ENCODE measurements at places on chromosomes 2 and 18. TPM values are rescaled to one million over a fixed set of nuclear protein-coding genes. Genes with fewer than 3 reads are reported as not detected.

Gene REG1A
- not detected for total RNA-seq

GRCh38 chr2:32683520-32684086 is 55.8 kb downstream of the TTC27 start:
- ATAC-seq = no peak

GRCh38 chr2:235806986-235807750 is 313.3 kb downstream of the AGAP1 start:
- no peak for ATAC-seq

Gene ACSL3
- 32.6 TPM for total RNA-seq

Gene PDE1A
- total RNA-seq = not detected

GRCh38 chr2:69517410-69517809 is 80.2 kb upstream of the NFU1 start:
- no peak for ATAC-seq

DNA sequence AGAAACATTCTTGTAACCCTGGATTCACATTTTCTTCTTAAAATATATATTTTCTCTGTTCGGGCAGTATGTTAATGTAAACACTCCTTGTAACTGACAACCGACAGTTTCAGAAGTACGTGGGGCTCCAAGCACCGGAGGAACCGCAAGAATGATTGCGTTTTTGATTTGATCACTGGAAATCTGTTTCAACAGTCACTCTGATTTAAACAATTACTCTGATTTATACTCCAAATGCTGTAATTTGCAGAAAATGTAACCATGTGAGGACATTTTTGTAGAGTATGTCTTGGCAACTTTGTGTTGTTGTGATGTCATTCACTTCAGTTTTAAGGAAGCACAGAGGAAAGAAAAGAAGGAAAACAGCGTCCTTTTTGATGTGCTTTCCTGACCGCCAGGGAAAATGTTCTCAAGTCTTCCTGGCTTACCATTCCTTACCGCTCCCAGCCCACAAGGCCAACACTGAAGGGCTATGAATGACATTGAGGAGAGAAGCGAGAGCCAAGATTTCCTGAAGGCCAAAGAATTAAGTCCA is 77.7 kb downstream of the APOB start:
- no peak for ATAC-seq

Gene RAB17
- total RNA-seq = 2.5 TPM

DNA sequence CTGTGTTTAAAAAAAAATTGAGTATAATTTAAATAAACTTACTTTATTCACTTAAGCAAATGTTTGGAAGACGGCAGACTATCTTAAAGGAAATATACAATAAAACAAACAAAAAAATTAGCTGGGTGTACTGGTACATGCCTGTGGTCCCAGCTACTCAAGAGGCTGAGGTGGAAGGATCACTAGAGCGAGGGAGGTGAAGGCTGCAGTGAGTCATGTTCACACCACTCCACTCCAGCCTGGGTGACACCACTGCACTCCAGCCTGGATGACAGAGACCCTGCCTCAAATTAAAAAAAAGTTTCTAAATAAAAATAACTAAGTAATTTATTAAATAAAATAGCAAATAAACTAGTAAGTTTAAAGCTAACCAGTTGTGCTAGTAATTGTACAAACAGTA is 7.5 kb downstream of the PUM2 start:
- peak; percentile 92 for ATAC-seq

Gene PASK
- 71.0 TPM for total RNA-seq

Gene SERPINB10
- not detected for total RNA-seq

DNA sequence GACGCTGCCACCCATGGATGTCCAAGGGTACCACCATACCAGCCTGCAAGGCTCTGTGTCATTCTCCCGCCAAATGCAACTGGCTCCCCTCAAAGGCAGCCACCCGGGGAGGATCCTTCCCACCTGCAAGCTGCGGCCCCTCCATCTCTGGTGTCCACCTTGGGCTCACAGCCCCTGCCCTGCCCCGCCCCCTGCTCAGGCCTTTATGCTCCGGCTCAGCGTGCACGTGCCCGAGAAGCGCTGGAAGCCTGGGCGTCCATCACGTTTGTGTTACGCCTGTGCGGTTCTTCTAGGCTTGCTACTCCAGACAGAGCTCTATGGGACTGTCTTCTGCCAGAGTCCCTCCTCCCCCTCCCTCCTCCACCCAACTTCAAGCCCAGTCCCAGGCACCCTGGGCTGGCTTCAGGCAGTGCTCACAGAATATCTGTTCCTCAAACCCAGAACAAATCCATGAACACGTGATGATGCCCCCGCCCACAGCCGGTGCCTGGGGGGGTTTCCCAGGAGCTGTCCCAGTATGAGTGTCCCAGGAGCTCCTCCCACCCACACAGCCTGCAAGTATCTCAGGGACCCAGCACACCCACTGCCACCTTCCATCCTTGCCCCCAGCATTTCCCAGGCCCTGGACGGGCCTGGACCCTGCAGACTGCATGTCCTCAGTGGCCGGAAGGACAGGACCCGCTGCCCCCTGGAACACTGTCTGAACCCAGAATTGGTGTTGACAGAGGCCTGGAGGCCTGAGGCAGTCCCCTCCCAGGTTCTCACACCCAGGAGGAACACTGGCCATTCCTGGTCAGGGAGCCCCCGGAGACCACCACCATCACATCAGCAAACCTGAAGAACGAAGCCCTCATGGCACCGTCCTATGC is 30.3 kb downstream of the KIF1A start:
- peak; percentile 44 for ATAC-seq

DNA sequence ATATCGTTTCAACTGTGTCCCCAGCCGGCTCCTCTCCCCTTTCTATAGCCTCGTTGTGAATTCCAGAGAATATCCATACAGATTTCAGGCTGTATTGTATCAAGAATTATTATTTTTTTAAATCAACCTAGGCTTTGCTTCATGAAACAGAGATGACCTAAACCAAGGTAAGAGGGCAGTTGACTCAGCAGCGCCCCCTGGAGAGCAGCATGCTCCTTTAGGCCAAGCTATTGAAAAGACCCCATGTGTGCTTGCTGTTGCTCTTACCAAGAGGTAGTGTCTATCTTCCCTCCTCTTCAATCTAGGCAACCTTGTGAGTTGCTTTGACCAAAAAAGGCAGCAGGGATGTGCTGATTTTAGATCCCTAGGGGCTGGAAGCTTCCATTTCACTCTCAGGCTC is 426.7 kb upstream of the SMIM21 start:
- no peak for ATAC-seq

DNA sequence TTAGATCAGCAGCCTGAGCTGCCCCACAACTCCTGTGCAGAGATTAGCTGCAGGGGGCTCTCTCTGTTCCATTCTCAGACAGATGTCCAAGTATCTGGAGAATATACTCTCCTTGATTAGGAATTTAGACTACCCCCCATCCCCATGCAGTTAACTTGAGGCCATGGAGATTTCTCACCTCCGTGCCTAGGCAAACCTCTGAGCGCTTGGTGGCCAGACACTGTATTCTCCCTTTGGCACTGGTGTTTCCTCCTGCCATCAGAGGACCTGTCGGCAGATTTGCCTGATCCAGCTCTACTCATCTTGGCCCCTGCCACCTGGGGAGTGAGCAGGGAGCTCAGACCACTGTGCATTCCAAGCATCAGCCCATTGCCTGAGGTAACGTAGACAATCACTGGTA is 48.3 kb downstream of the ZNF804A start:
- no peak for ATAC-seq

Gene DSC3
- not detected for total RNA-seq

DNA sequence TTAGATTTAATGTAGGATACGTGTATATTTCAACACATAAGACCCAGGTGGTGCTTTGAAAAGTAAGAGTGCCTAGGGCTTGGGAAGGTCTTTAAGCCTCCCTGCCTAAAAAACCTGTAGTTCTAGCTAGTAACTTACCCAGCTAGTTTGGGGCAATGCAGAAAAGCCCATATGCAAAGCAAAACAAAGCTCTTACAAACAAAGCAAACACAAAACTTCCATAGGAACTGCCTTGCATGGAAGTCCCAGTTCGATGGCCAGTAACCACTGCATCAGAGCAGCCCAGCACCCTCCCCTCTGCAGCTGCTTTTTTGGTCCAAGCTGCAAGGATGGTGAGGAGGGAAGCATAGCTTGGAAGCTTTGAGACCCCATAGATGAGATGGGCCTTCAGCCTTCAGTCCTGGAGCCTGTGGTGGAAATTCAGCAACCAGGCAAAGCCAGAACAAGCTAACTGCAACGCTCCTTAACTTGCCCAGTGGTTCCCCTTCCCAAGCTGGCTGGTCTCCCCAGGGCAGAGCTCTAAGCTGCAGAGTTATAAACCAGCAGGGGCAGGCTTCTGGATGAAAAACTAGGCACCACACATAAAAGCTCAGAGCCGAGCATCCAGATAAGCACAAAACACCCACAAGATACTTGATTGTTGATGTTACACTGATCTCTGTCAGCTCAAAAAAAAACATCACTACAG is 16.2 kb downstream of the C2orf76 start:
- ATAC-seq = no peak

DNA sequence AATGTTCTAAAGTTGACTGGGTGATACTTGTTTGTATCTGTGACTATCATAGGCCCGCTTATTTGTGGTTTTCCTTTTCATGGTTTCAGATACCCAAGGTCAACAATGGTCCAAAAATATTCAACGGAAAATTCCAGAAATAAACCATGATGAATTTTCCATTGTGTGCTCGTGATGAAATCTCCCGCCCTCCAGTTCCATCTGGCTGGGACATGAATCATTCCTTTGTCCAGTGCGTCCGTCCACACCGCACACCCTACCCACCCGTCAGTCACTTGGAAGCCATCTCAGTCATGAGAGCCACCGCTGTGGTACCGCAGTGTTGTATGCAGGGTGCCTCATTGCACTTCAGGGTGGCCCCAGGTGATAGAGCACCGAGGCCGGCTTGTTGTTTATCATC is 268.2 kb upstream of the PXDN start:
- no peak for ATAC-seq

- ATAC-seq = no peak
These were observed 654.9 kb upstream of the SYT4 start for GRCh38 chr18:43932140-43932539.

Gene MREG
- 22.0 TPM for total RNA-seq

DNA sequence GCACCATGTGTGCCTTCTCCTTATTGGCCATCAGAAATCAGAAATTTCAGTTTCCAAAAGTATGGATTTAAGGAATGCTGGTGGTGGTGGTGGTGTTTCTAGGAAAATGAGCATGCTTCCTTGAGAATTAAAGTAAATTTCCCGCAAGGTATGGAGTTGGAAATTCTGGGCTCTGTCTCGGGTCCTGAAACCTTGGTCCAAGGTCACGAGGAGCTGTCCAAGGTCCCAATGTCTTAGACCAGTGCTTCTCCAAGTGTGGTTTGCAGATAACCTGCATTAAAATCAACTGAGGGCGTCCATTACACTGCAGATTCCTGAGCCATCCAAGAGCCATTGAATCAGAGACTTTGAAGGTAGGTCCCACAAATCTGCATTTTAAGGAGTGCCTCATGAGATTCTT is 210.9 kb upstream of the PKDCC start:
- no peak for ATAC-seq

GRCh38 chr2:21644266-21644665 is 520.5 kb downstream of the TDRD15 start:
- no peak for ATAC-seq

DNA sequence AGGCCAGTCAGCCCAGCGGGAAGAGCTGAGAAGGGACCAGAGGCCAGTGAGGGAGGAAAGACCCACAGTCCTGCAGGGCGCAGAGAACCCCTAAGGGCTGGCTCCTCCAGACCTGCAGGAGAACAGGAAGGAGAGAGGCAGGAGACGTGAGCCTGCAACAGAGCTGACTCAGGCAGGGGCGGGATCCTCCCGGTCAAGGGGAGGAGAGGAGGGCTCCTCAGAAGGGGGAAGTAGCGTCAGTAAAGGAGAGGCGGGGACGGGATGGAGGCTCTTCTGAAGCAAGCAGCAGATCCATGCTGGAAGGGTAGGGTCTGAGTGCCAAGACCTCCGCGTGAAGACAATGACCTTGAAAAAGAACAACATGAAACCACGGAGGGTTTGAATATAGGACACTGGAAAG is 50.8 kb downstream of the TRABD2A start:
- no peak for ATAC-seq

GRCh38 chr18:35519148-35519899 is 21.6 kb upstream of the INO80C start:
- no peak for ATAC-seq

Gene FAM124B
- 1.1 TPM for total RNA-seq

DNA sequence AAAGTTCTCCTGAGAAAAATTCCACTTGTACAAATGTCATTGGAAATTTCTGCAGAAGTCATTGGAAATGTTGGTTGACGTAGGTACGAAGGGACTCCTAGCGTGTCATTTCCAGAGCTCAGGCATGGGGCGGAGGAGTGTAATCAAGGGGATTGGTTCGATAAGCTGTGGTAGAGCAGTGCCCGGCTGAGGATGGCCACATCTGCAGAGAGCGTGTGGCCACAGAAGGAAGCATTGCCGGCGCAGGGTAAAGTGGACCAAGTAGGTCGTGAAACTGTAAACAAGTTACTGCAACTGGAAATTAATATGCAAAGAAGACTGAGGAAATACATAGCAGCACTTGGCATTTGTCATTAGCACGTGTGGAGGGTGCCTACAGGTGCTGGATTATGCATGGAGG is 101.8 kb downstream of the DGKD start:
- ATAC-seq = no peak

GRCh38 chr18:59229701-59230443 is 9.9 kb downstream of the GRP start:
- no peak for ATAC-seq

GRCh38 chr2:233098618-233099017 is 38.5 kb downstream of the INPP5D start:
- no peak for ATAC-seq

DNA sequence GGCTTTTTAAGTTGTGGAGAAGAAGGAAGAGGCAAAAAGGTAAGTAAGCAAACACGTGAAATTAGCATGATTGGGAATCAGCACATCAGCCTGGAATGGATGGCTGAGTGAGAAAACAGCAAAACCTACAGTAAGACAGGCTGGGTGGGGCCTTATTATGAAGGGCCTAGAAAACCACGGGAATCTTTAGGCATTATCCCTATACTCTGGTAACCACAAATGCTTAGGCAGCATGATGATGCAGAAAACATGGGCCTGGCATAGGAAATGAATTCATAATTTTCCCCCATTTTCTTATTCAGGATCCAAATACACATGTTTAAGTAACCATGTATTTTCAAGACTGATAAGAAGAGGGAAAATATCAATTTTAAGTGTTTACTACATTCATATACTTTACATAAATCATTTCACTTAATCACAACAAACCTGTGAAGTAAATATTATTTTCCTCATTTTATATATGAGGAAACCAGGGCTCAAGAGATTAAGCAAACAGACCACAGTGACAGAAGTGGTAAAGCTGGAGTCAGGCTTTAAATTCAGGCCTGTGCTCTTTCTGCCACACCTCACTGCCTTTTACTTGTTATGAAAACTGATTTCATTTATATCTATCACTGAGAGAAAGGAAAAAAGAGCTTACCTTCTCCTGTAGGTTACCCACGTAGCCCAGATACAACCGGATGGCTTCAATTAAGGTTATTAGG is 4.0 kb downstream of the TMEM17 start:
- ATAC-seq = no peak

Gene CNGA3
- not detected for total RNA-seq

Gene ADD2
- 2.0 TPM for total RNA-seq

DNA sequence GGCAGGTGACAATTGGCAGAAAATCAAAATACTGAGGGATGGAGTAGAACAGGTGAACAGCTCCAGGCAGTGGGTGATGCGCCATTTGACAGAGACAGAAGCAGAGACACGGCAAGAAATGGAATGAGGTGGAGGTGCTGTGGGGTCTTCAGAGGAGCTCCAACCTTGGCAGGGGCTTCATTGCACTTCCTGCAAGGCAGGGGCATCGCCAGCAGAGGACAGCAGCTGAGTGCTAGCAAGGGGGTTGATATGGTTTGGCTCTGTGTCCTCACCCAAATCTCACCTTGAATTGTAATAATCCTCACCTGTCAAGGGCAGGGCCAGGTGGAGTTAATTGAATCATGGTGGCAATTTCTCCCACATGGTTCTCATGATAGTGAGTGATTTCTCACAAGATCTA is 42.8 kb downstream of the CCDC68 start:
- ATAC-seq = no peak

Gene SERPINB12
- not detected for total RNA-seq

Measured in activated T-helper 17 cell treated with anti-CD3 and anti-CD28 coated beads, Interleukin-2, amount 50 U/mL, for 72 hours (primary cell).